ENCODE measurements at places on chromosomes 12 and 14. TPM values are rescaled to one million over a fixed set of nuclear protein-coding genes. Genes with fewer than 3 reads are reported as not detected.

DNA sequence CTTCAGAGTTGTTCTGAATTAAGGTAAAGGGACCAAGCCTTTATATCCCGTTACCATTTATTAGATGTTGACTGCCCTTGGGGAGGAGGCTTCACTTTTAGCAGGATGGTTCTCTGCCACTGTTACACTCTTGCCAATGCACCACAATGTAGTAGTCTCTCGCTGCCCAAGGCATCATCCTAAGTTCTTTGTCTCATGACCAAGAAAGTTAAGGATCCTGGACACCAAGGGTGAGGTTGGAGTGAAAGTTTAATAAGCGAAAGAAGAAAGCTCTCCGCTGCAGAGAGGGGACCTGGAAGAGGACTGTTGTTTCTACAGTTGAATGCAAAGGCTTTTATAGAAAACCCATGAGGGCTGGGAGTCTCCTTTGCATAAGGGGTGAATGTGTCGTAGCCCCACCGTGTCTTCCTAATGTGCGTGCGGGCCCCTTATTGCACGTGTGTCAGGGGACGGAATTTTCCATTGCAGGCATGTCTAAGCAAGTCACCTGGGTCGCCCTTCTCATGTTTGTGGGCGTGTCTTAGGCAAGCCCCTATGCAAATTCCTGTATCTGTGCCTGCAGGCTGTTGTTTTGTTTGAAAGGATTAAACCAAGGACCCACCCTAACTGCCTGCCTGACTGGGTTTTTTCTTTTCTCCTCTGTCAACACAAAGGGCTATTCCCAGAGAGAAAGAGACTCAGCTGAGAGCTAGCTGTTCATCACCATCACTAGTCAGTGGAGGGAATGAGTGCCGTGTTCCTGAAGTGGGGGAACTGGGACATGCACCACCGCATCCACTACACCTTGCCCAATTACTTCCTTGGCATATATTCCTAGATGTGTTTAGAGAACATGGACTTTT is 17.6 kb upstream of the RNASE1 start:
- no peak for DNase-seq

- DNase-seq: no peak
Observed at GRCh38 chr14:20976291-20976690, 13.5 kb upstream of the METTL17 start.

CMKLR1 gene
- 1.6 TPM for polyA plus RNA-seq

DNA sequence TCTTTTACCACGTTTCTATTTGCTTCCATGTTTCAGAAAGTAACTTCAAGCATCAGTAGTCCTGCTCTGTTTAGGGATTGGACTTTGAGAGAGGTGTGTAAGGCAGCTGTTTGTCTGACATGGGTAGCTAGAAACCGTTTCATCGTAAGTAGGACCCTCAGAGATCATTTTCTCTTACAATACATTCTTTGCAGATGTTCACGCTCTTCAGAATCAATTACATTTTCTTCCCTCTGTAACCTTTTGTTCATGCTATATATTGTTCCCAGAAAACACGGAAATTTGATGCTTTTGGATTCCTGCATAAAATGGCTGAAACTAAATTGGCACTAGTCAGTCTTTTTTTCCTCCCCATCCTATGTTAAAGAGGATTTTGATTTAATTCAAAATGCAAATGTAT is 62.6 kb upstream of the AEBP2 start:
- DNase-seq: no peak

TPH2 gene
- not detected for polyA plus RNA-seq

All from right cardiac atrium (tissue), 5 donors.